MCF 10A (cell line): ENCODE measurements at places on chromosomes 5 and 9. TPM values are rescaled to one million over a fixed set of nuclear protein-coding genes. Genes with fewer than 3 reads are reported as not detected.

DNA sequence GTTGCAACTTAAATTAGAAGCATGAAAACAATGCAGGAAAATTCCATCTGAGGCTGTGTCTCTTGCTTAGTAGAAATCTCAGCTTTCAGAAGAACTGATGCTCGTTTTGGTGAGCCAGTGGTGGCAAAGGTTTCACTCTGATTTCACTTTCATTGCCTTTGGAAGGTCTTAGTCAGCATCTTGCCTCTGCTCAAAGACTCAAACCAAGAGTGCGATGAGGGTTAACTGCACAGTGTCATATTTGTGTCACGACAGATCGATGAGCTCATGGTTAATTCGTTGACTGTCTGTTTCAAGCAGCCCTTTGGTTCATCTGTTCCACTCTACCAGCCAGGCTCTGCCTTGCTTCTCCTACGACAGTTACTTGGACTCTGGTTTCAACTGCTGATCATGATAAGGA lies 331.3 kb upstream of the KIF2A start:
- H3K4me3 ChIP-seq, result no peak overlapping the region
- no peak for DNase-seq
- H3K36me3 ChIP-seq, result no peaks in the 10 kb centered on the region
- no peaks in the 10 kb centered on the region for H3K27me3 ChIP-seq
- no peaks in the 10 kb centered on the region for H3K4me1 ChIP-seq

DNA sequence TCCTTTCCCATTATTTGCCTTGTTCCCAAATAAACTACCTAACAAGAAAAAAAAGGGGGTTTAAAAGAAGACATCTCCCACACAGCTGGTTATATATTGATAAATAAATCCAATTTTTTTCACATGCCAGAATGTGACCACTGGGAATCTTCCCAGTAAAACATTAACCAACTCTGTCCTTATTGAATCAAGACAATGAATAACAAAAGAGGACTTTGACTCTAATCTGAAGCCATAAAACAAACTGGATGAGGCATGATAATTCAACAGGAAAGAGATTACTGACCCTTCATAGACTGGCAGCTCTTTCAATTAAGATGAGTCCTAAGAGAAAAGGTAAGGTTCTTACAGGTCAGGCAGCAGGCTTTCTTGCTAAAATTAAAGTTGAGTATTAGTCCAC lies 165.8 kb upstream of the CDH6 start:
- peaks cover 2% of the 10 kb centered on the region for H3K4me1 ChIP-seq
- no peak overlapping the region for H3K27ac ChIP-seq
- no peaks in the 10 kb centered on the region for H3K36me3 ChIP-seq
- DNase-seq, result no peak

DNA sequence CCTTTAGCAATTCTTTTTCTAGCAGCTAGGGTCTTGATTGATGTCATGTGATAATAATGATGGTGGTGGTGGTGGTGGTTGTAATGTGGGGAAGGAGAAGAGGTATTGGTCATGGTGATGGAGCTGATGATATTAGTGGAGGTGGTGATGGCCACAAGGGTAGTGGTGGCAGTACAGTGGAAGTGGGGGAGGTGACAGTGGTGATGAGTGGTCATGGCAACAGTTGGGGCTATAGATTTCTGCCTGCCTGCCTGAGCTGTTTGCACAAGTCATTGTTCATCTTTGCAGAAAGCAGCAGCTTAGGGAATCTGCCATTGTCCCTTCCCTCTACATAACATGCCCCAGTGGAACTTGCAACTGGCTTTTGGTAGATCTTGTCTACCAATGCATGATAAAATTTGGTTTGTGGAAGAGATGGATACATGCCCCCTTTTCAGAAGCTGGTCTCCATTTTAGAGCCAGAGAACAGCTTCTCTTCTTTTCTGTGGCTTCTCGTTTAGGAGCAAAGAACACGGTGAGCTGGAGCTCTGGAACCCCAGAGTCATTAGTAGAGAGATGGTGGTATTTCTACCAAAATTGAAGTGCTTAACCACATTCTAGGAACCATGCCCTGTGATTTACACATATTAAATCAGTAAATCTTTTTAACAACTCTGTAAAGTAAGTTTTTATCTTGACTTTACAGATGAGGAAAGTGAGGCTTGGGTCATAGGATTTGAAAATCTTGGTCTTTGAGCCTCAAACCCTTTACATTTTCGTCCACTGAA lies 100.3 kb downstream of the AOPEP start:
- H3K36me3 ChIP-seq, result peaks cover 22% of the 10 kb centered on the region
- no peak for DNase-seq
- no peaks in the 10 kb centered on the region for H3K27me3 ChIP-seq
- H3K4me1 ChIP-seq, result peaks cover 15% of the 10 kb centered on the region

HEMGN gene
- total RNA-seq, result not detected in 2 replicates

SLC23A1 gene
- not detected in 2 replicates for total RNA-seq
